ENCODE measurements at places on chromosomes 5 and 9.

GRCh38 chr5:69341520-69342161, 9.0 kb upstream of the CCDC125 start:
- DNase-seq, result no peak

GRCh38 chr9:77999231-77999631, 32.4 kb downstream of the GNAQ start:
- DNase-seq, result no peak

- DNase-seq, result no peak
Measured at GRCh38 chr5:58944221-58944620, 361.3 kb downstream of the RAB3C start.

DNA sequence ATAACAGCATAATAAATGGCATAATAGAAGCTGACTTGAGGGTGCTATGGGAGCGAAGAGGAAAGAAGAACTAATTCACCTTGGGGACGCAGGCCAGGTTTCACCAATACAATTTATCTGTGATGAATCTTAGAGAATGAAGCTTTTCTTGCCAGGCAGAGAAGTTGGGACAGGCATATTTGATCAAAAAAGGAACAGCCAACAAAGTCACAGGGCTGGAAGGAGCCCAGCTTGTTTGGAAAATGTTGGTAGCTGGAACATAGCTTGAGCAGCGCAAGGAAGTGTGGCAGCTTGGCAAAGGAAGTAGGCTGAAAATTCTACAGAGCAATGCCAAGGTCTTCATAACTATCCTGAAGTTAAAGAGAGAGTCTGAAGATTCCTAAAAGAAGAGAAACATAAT, 181.5 kb upstream of the OR13F1 start:
- no peak for DNase-seq

- DNase-seq, result peak; percentile 37
Measured at GRCh38 chr5:157740229-157740610, 3.3 kb upstream of the LSM11 start.

DNA sequence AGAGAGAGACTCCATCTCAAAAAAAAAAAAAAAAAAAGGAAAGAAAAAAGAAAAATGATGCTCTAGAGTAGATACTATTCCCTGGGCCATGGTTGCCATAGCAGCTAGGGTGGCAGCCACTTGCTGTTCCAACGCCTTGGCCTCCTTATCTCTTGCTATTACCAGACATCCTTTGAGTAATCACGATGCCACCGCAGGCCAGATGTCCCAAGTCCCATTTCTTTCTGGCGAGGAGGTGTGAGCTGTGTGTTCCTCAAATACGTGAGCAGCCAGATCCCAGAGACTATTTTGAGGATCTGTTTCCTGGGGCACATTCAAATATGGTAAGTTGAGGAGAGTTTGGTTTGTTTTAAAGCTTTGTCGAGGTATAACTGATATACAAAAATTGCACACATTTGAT, 23.4 kb upstream of the GFPT2 start:
- DNase-seq, result no peak

Data from NCI-H345 (cell line).